ENCODE measurements at places on chromosomes 16 and 17.

- no peak for DNase-seq
Measured at GRCh38 chr17:16215002-16215272, 397 bp downstream of the NCOR1 start.

- no peak for DNase-seq
Measured at GRCh38 chr16:65271996-65272395, 150.1 kb upstream of the CDH11 start.

- DNase-seq: no peak
Measured at GRCh38 chr16:53219795-53220454, 165.1 kb downstream of the CHD9 start.

DNA sequence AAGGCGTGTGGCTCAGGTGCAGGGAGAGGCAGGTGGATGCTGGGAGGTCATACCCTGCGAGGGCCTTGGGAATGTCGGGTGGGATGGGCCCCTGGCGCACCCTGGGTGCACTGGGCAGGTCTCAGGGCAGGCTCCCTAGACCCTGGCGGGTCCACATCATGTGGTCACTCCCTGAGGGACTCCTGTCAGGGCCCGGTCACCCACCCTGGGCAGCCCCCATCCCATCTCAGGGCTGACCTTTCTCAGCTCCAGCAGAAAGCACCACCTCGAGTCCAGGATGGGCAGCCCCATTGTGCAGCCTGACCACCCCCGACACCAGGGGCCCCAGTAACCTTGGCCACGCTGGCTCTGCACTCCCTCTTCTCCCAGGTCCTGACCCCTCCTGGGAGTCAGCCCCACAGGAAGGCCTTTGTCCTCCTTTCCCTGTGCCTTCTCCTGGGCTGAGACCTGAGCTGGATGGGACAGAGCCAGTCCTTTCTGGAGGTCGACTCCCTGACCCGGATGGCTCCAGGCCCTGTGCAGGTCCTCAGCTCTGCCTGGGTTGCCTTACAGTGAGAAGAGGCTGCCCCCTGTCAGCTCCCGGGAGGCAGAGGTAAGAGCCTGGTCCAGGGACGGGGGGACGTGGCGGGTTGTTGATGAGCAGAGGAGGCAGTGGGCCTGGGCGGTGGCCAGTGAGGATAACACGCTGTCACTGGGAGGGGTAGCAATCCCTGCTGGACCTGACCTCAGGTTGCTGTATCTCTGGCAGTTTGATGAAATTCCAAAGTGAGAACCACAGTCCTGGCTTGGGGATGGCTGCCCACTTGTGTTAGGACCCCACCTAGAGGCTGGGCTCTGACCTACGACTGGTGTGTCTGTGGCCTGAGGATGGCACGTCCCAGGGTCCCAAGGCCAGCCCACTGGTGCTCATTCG, 77.9 kb downstream of the GOSR1 start:
- DNase-seq: peak; percentile 51

DNA sequence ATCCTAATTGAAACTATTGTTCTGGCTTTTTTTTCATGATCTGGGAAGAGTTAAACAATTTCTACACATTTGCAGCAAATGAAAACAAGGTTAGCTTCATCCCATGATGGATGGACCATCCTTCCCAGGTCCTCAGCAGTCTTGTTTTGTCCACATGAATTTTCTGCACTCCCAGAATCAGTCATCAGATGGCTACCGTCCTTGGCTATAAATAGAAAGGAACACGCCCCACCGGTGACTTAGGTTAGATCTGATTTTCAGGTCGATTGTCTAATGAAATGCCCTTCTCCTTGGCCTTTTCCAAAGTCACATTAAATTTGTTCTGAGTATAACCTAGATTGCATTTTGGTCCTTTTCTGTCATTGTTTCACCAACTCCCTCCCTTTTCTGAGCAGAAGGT, 41.4 kb upstream of the NOL11 start:
- no peak for DNase-seq

DNA sequence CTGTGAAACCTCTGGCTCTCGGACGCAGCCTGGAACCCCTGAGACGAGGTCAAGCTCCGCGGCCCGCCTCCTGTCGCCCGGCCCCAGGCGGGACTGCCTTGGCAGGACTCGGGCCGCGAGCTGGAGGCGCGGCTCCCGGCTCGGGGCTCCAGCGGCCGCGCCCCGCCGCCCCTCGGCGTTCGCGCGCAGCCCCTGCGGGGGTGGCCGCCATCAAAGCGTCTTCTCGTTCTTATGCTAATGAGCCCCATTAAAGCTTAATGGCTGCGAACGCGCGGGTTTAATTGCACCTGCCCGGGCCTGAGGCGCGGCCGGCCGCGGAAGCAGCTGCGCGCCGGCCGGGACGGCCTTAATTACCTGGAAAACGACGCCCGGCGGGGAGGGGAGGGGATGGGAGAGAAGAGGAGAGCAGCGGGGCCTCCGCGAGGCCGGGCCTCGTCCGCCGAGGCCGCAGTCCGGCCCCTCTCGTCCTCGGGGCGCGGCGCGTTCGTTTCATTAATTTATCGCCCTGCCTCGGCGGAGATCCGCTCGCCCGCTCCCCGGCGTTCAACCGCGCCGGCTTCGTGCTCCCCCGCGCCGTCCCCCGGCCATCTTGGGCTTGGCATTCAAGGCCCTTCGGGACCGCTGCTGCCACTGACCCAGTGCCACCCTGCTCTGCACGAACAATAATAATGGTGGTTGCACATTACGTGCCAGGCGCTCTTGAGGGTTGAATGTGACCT, 19.2 kb downstream of the RAI1 start:
- DNase-seq: no peak

- no peak for DNase-seq
Measured at GRCh38 chr17:66900126-66901010, 64.1 kb upstream of the CACNG4 start.

DNA sequence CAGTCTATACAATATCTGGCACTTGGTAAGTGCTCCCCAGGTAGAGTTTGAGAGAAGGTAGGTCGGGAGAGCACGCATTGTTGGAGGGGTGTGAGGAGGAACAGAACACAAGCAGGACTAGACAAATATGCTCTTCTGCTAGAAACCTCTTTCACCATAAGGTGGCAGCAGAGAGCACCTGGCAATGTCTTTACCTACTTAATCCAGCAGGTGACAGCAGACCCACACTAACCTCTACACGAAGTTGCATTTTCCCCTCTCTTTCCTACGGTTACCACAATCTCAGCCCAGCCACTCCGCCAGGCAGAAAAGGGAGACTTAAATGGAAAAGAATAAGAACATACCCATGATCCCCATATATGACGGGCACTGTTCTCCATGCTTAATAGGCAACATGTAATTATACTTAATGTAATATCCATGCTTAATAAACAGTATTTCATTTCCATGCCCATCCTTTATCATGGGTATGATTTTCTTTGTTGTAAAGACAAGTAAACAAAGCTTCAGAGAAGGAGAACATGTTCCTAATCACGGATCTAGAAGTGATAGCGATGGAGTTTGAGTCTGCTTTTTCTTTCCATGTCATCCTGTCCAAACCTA, 55.1 kb upstream of the CCL2 start:
- DNase-seq: peak; percentile 82

GRCh38 chr17:32654324-32654723, 167.5 kb downstream of the CDK5R1 start:
- DNase-seq: no peak

- DNase-seq: no peak
Measured at GRCh38 chr16:30585022-30585399, 486 bp downstream of the ZNF785 start.

GRCh38 chr16:78478267-78478861, 378.9 kb downstream of the WWOX start:
- DNase-seq: no peak

GRCh38 chr16:516301-516700, 11.2 kb upstream of the CAPN15 start:
- no peak for DNase-seq

GRCh38 chr17:17785407-17785806, 51.4 kb downstream of the SREBF1 start:
- DNase-seq: no peak

GRCh38 chr16:72939247-72939646, 108.7 kb downstream of the ZFHX3 start:
- DNase-seq: no peak

DNA sequence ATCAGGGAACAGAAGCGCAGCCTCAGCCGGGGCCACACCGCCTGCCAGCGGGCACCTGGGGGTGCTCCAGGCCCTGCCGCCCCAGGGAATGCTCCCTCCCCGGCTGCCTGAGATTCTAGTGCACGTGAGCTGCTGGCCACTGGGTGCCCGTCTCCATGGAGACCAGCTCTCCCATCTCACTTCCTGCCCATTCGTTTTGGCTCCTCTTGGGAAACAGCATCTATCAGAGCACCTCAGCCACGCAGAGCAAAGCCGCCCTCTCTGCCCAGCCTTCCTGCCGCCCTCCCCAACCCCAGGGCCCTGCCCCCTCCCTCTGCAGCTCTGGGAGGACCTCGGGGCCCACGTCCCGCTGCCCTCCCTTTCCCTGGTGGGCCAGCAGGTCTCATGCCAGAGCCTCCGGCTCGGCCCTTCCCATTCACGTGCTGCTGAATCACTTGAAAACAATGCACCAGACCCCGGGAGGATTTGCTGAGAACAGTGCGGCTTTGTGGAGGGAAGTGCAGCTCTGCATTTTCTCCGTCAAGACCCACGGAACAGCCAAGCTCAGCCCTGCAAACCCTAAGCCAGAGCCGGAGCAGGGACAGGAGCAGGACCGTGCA, 19.4 kb downstream of the CEP295NL start:
- DNase-seq: no peak

- DNase-seq: no peak
Measured at GRCh38 chr17:13490427-13490826, 111.3 kb downstream of the HS3ST3A1 start.

- no peak for DNase-seq
Measured at GRCh38 chr17:11565591-11565990, 32.7 kb upstream of the DNAH9 start.

GRCh38 chr16:10589109-10589508, 8.7 kb upstream of the EMP2 start:
- DNase-seq: no peak

- no peak for DNase-seq
Measured at GRCh38 chr16:80652441-80652840, 111.6 kb downstream of the DYNLRB2 start.

GRCh38 chr17:13352747-13353415, 248.8 kb downstream of the HS3ST3A1 start:
- no peak for DNase-seq

Measured in activated CD8-positive, alpha-beta memory T cell treated with anti-CD3 and anti-CD28 coated beads for 24 hours (primary cell).